ENCODE measurements at places on chromosomes 11 and 22.

DNA sequence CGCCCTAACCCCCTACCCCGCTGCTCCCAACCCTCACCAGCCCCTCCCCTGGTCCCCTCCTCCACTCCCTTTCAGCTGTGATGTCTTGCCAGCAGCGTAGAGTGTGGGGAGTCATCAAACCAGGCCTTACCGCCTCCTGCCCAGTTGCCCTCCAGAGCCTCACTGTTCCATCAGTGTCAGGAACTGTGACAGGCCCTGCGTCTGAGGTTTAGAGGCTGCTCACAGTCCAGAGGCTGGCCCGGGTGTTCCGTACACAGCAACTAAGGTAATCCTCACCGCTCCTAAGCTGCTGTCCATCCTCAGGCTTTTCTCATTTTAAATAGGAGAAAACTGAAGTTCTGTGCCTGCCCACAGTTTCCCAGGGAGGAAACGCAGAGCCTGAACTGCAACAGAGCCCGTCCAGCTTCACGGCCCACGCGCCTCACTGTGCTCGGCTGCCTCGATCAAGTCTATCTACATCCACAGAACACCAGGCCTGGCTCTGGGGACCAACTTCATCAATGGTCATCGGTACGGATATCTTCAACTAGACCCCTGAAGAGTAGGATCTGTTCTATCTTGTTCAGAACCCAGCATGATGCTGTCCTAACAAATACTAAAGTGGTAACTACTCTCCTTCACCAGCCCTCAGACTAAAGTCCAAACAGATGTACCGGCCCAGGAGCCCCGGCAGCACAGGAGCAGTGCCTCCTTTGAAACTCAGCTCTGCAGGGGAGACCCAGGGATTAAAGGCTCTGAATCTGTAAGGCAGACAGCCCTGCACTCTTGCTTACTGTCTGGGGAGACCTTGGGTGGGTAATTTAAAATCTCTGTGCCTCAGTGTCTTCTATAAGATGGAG is 10.3 kb downstream of the VPS37C start:
- DNase-seq, result no peak

- no peak for DNase-seq
Measured at GRCh38 chr11:82682003-82682751, 51.5 kb downstream of the FAM181B start.

GRCh38 chr22:46102752-46103151 is 47.6 kb upstream of the PPARA start:
- no peak for DNase-seq

- no peak for DNase-seq
Measured at GRCh38 chr11:35602979-35603378, 15.3 kb upstream of the FJX1 start.

GRCh38 chr11:18657673-18658072 is 23.5 kb upstream of the SPTY2D1 start:
- no peak for DNase-seq

GRCh38 chr22:27278946-27279345 is 522.6 kb downstream of the MN1 start:
- no peak for DNase-seq

DNA sequence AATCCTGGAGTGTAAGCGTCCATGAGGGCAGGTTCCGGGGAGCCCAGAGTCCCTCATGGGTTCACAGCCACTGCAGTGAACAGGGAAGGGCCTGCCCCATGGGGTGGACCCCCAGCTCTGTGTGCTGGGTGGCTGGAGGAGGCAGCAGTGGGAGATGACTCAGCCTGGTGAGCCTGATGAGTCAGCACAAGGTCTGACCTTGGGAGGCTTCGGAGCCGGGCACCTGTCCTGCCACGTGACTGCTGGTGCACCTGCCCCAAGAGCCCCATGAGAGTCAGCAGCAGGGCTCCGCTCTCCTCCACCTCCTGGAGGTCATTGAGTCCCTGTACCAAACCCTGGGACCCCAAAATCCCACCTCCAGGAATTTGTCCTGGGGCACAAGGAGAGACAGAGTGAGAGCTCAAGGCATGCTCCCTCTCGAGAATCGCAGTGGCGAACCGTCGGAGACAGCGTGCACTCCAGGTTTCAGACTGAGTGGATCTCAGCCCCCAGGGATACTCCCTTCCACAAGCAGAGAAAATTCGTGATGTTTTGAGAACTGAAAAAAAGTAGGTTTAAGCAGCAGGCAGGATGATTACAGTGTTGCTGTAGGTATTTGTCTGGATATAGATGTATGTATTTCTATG is 1221.7 kb downstream of the BRD1 start:
- no peak for DNase-seq

- no peak for DNase-seq
Measured at GRCh38 chr22:17217179-17217578, 2.1 kb downstream of the ADA2 start.

DNA sequence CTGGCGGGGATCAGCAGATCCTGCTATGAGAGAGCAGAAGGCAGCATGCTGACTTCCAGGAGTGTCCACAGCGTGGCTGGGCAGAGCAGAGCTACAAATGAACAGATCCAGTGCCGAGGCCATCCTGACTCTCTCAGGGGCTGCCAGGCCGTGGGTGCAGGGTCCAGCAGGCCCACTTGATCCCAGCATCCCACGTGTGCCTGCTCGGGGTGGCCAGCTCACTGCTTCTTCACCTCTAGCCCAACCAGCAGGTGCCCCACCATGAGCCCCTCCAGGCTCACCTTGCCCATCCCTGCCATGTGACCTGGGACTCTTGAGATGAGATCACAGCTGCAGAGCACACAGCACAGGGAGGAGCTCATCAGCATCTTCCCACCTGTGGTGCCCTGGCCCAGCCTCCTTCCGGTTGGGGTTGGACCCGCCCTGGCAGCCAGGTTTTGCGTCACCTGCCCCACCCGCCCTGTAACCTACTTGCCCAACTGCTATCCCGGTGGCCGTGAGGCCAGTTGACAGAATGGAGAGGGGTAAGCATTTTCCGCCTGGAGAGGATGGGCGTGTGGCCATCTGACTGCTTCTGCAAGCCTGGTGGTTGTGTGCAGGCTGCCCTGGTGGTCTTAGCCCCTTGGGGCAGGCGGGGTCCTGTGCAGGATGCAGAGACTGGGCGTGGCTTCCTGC is 11.0 kb downstream of the TANGO2 start:
- DNase-seq, result no peak

DNA sequence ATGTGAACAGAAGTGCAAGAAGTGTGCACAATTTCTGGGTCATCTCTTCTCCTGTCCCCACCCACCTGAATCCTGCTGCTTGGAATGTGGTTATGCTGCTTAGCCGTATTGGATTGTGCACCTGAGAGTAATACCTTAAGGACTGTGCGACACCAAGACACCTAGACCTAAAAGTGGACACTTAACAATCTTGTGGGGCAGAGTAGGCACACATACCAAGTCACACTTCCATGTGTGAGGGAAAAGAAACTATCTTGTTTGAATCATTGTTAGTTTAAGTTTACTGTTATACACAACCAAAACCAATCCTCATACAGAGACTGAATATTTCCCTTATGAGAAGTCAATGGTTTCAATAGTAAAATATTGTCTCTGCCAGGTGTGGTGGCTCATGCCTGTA is 93.7 kb downstream of the CCDC83 start:
- no peak for DNase-seq

GRCh38 chr11:66854231-66854661 is 2.6 kb upstream of the LRFN4 start:
- no peak for DNase-seq

DNA sequence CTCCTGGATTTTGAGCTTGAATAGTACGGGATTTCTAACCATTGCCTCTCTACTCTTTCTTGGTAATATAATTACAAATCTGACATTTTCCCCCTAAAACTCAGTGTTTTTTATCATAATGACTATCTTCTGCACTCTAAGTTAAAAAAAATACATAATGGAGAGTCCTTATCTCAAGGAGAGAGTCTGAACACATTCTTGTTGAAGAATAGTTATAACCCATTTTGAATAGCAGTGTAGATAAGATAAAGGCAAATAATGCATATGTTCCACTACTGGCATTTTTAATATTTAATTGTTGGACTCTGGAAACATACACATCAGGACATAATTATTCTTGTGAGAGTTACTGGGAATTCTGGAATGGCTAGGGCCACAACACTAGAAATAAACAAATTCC is 456.5 kb upstream of the ANO5 start:
- DNase-seq, result no peak

DNA sequence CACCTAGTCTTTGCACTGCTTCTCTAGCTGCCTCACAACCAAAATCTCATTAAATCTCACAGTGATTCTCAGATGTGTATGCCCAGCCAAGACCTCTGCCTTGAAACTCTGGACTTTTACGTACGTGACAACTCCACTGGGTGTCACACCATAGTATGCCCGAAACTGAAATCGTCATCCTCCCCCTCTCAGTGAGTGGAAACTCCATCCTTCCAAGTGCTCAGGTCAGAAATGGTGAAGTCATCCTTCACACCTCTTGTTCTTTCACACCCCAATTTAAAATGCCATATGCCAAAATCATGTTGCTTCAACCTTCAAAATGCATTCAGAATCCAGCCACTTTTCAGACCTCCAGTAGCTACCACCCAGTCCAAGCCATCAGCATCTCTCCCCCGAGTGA is 42.5 kb downstream of the SFI1 start:
- DNase-seq, result no peak

GRCh38 chr11:46238078-46238966 is 39.1 kb upstream of the CREB3L1 start:
- DNase-seq, result peak; percentile 68

GRCh38 chr11:117084992-117085391 is 13.2 kb downstream of the SIK3 start:
- no peak for DNase-seq

Measured in activated CD8-positive, alpha-beta memory T cell treated with anti-CD3 and anti-CD28 coated beads, Interleukin-2, amount 50 U/mL, for 4 hours (primary cell).